BJ (cell line): ENCODE measurements at places on chromosomes 7 and 10. TPM values are rescaled to one million over a fixed set of nuclear protein-coding genes. Genes with fewer than 3 reads are reported as not detected.

DNA sequence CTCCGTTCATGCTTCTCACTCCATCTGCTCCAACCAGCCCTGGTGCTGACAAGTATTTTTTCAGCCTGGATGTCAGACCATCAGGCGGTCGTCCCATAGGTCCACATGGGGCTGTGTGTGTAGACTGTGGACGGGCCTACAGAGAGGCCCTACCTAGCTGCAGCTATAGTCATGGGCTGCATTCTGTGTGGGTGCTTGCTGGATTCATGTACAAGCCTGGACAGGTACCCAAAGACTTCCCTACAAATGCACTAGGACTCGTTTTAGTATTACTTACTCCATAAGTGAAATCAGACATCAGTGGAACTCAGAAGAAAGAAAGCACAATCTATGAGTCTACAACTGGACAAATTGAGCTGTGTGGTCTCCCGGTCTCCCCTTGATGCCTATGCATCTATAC is 146.8 kb downstream of the PKD1L1 start:
- DNase-seq: no peak

DNA sequence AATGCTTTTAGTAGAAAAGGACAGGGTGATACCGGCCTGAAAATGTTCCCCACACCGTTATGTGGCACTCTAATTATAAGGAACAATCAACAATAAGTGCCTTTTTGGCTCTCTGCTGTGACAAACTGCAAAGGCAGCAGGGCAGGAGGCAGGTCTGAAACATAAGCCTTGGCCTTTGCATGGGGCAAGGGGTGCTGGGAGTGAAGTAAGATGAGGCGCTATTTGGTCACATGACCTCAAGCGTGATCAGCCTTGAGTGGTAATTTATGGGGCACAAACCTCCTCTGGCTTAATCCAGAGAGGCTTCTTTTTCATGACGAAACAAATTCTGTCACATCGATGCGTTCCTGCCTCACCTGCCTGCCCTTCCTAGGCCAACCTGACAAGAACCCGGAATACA is 202.7 kb downstream of the TAX1BP1 start:
- no peak for DNase-seq

DNA sequence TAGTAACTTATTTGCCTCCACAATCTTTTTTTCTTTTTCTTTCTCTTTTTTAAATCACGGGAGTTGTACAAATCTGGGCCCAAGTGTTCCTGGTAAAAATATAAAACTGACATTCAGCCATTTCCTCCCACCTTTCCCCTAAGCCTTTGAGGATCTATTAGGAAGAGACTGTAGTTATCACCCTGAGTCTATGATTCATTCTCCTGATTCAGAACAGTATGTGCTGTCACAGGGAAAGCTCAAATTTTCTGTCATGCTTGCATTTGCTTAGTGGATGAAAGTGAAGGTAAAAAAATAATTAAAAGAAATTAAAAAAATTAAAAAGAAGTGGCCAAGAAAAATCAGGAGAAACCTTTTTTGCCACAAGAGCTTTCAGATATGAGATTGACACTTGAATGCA is 71.7 kb downstream of the KIF20B start:
- no peak for DNase-seq

- DNase-seq: no peak
Measured at GRCh38 chr10:103691723-103692435, 163.5 kb downstream of the SH3PXD2A start.

DNA sequence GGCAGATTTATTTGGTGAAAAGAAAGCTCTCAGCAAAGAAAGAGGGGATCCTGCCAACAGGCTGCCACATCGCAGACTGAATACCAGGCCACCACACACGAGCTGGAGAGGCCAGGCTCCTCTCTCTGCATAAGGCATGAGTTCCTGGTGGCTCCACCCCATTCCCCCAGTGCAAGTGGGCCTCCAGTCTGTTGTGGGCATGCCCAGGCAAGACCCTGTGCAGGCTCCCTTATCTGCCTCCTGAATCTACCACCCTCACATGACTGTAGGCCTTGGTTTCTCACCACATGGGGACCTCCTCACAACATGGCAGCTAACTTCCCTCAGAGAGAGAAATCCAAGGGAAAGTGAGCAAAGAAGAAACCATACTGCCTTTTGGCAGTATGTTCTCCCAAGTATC is 26.7 kb upstream of the CUL1 start:
- no peak for DNase-seq

Gene GDF2
- polyA plus RNA-seq: not detected in 2 replicates

Gene LYZL1
- not detected in 2 replicates for polyA plus RNA-seq

Gene PDE1C
- polyA plus RNA-seq: 19.6 and 32.4 TPM in 2 replicates

Gene IL15RA
- 4.6 and 7.5 TPM in 2 replicates for polyA plus RNA-seq
